ENCODE measurements at places on chromosomes 1 and 21.

DNA sequence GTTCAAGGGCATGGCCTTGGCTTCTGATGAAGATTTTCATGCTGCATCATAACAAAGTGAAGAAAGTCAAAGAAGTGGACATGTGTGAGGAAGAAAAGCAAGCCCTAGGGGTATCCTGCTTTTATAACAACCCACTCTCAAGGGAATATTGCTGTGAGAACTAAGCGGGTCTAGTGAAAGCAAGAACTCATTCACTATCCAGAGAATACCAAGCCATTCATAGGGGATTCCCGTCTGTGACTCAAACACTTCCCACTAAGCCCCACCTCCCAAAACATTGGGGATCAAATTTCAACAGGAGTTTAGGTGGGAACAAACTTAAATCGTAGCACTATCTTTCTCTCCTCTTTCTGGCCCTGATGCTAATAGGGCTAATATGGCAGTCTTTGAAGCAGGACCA lies 98.5 kb upstream of the CTTNBP2NL start:
- DNase-seq, result no peak

- DNase-seq, result peak; percentile 49
These were observed 764.4 kb downstream of the ADGRL2 start for GRCh38 chr1:82565146-82565545.

DNA sequence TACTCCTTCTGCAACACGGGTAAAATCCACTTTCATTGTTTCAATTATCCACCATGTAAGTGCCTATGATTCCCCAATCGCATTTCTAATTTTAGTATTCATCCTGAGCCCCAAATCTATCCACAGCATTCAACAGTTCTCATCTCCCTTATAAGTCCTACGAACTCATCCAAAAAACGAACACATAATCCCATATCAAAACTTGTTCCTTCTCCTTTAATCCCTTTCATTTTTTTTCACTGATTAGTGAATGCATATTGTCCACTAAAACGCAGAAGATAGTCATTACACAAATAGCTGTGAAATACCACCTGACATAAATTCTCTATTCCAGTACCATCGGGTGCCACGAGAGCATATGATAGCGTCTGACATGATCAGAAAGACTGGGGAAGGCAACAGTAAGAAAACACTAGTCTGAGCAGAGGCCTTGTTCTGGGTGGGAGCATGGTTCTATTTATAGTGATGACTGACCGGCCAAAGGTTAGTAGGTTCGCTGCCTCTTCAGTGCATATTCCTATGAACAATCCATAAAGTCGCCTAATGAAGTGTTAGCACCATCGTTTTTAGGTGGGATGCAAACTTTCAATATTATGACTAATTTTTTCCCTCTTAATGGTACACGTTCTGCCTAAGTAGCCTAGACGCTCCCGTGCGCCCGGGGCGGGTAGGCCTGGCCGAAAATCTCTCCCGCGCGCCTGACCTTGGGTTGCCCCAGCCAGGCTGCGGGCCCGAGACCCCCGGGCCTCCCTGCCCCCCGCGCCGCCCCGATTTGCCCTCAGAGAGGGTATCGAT lies 648 bp downstream of the ATP5PF start:
- DNase-seq, result no peak

GRCh38 chr1:159861218-159861617 lies 1.2 kb downstream of the VSIG8 start:
- DNase-seq, result no peak

- no peak for DNase-seq
These were observed 4.4 kb upstream of the C1orf56 start for GRCh38 chr1:151043163-151043562.

DNA sequence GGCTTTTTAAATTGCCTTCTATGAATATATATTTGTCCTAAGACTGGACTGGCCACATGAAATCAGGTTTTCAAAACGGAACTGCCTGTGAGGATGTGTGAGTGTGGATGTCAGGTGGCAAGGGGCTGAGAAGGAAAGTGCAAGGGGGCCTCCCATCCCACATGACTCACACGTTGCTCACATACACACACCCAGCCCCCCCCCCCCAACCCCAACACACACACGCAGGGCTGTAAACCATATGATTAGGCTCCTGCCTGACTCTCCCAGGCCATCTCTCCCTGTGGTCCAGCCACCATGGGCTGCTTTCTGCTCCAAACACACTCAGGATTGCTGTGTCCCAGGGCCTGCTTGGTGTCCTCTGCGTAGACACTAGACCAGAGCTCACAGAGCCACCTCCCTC lies 22.4 kb downstream of the DEGS1 start:
- no peak for DNase-seq

GRCh38 chr1:96840396-96840795 lies 118.8 kb downstream of the PTBP2 start:
- no peak for DNase-seq

DNA sequence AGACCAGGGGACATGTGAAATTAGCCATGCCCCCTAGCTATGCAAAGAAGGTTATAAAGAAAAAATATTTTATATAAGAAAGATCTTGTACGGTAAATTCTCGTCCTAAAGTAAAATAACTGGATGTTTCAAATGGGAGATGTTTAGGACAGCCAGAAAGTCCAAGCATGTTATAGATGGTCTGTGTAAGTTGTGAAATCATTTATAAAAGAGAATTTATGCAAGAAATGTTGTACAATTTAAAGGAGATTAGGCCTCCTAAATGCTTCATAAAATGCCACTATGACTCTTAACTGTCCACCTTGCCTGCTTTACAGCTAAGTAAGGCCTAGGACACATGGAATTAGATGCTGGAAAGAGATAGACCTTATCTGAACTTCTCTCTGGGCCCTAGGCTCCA lies 118.1 kb upstream of the POGK start:
- no peak for DNase-seq

DNA sequence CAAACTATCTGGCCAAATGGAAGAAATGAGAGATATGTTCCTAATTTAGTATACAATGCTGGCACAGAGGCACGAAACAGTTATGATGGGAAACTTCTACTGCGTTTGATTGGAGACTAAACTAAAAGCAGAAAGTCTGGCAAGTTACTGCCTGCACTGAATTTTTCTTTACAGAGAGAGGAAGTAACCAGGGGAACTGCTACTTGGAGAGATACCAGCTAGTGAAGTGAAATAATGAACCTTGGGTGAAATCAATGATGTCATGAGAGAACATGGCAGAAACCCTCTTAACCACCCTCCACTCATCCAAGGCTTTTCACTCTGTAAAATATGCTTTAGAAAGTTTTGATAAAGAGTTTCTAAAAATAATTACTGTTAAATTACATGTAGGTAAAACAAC lies 29.3 kb downstream of the NIBAN1 start:
- no peak for DNase-seq

GRCh38 chr1:5250336-5250735 lies 595.9 kb downstream of the AJAP1 start:
- DNase-seq, result no peak

DNA sequence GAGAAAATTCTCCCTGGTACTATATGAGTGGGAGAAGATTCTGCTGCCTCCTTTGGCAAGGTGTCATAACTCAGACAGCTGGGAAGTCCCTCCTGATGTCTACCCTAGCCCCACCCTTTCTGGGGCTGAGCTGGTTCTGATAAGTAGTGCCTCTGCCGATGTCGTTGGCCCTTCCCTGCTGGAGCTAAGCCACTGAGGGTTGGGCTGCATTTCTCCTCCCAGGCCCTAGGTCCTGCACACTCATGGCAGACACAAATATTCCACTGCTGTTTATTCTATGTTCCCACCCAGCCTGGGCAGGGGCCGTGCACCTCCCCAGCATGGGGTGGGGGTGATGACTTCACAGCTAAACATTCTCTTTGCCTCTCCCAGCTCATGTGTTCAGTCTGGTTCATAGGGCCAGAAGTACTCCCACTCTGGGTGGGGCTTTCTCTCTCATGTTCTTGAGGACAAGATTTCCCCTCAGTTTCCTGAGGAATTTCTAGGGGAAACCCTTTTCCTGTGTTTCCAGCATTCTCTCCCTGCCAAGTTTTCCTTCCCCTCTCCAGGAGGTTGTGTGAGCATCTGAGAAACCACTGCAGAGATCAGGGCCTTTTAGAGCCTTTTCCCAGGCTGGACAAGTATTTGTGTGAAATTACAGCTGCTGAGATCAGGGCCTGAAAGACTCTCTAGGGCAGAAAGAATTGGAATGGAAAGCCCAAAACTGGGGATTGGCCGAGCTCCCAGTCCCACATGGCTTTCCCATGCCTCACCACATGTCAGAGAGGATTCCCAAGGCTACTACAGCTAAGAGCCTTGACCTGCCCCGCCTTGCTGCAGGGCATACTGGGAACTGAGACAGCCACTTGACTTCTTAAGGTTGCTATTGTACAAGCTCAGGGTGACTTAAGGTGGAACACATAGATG lies 66.2 kb downstream of the ATP2B4 start:
- peak; percentile 84 for DNase-seq

- DNase-seq, result no peak
These were observed 183.6 kb upstream of the UBE2U start for GRCh38 chr1:64019818-64020217.

- no peak for DNase-seq
These were observed 3.3 kb downstream of the PTPRC start for GRCh38 chr1:198641966-198642668.

DNA sequence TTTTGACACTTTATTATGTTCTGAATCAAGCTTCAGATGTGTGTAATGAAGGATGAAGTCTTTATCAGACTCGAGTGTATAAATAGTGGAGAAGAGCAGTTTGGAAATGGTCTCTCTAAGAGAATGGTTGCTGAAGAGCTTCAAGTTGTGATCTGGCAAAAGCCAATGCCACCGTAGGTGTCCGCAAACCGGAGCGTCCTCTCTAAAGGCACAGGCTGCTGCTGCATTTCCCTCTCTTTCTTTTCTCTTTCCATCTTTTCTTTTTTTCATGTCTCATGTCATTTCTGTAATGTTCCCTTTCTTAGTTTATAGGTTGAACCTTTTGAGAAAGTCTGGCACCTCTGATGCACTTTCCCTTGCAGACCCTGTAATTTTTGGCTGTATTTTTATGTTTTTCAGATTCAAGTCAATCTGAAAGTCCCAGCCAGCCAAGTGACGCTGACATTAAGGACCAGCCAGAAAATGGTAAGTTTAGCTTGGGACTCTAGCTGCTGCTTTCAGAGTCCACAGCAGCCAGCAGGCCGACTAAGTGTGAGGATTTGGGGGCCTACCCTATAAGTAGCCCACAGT lies 194.8 kb downstream of the NFIA start:
- no peak for DNase-seq

DNA sequence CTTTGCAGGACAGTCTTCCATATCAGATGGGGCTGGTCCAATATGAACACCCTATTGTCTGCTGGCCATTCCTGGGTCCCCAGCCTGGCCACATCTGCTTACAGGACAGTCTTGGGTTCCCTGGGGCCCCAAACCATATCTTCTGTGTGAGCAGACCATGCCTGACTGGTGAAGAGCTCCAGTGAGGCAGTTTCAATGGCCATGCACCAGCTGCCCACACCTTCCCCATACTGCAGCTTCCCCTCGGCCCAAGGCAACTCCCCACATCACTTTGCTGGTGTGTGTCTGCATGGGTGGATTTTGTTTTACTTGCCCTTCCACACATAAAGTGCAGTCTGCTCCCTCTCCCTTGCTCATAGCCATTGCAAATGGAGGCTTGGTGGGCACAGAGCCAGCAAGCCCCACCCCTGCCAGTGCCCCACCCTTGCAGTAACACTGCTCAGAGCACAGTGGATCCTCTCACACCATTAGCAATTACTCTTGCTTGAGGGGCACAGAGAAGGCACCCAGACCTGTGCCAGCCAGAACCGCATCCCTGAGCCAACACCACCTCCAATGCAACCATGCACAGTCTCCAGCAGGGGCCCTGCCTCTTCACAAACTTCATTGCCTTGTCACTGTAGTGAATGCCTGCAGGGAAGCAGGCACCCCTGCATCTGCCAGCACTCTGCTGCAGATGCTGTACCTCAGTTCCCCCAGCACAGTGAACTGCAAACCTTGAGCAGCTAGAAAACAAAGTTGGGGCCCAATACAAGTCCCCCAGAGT lies 474.5 kb upstream of the BEND5 start:
- no peak for DNase-seq

GRCh38 chr1:36768486-36769178 lies 265.7 kb downstream of the GRIK3 start:
- no peak for DNase-seq

GRCh38 chr1:151243683-151244216 lies 10.8 kb upstream of the PSMD4 start:
- DNase-seq, result no peak

GRCh38 chr1:89022167-89022959 lies at the start of gene GBP3:
GBP3 (minus strand) TSS chr1:89022866; CDS start chr1:89020721, 2,145 bp downstream.
- DNase-seq, result peak; percentile 42

DNA sequence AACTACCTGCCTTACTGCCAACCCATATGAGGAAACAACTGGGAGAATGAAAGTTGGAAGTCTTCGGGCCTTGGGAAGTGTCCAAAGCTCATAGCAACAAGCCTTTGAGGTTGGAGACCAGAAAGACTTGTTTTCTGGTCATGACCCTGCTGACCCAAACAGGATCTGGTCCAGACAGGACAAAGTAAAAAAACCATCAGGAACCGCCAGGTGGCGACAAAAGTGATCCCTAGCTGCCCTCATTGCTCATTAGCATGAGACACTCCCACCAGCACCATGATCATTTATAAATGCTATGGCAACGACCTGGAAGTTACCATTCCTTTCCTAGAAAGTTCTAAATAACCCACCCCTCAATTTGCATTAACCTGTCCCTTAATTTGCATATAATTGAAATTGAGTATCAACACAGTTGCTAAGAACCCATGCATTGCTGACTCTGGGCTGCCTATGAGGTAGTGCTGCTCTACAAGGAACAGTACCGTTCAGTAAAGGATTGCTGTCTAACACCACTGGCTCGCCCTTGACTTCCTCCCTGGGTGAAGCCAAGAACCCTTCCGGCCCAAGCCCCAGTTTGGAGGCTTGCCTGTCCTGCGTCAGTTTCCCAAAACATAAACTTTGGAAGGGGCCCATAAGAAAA lies 89.0 kb downstream of the URB2 start:
- no peak for DNase-seq

All from AG04449 (cell line).